ENCODE measurements at places on chromosomes 12 and 14. TPM values are rescaled to one million over a fixed set of nuclear protein-coding genes. Genes with fewer than 3 reads are reported as not detected.

GRCh38 chr12:31267966-31268365 lies 58.0 kb downstream of the SINHCAF start:
- DNase-seq, result no peak

DNA sequence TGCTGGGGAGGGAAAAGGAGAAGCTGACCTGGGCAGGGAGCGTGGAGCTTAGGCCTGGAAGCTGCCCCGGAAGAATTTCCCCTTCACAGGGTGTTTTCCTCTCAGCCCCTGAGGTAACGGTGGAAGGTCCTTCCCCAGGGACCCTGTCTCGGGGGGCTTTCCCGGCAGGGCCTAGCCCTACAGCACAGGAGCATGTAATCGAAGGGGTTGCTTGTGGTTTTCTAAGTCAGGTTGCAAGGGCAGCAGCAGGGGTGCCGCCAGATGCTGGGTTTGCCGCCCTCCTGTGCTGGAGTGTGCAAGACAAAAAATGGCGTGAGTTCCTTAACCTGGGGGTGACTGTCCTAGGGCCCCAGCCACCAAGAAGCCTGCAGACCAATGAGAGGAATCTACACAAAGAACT lies 1.6 kb upstream of the KRT74 start:
- DNase-seq, result no peak

- no peak for DNase-seq
Observed at GRCh38 chr12:124819525-124819924, 44.1 kb downstream of the SCARB1 start.

GRCh38 chr12:121238604-121239350 lies 28.8 kb downstream of the P2RX4 start:
- DNase-seq, result peak; percentile 21

GRCh38 chr12:60805364-60805763 lies 1209.5 kb downstream of the SLC16A7 start:
- no peak for DNase-seq

DNA sequence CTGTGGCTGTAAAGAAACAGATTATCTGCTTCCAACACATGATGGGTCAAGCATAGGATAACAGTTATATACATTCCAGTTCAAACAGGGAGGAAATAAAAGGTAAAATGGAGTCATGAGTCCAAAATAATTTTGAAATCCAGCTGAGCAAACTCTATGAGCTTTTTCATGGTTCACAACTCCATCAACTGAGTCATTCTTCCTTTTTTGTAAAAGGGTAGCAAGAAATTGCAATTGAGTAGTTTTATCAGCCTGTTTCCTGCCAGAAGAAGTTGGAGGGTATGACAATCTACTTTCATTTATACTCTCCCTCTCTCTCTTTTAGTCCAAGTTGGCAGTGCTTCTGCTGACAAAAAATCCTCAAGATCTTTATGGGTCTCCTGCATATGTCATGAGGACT lies 95.6 kb downstream of the CPNE8 start:
- no peak for DNase-seq

- DNase-seq, result peak; percentile 77
Observed at GRCh38 chr12:105228494-105228893, 7.5 kb downstream of the APPL2 start.

DNA sequence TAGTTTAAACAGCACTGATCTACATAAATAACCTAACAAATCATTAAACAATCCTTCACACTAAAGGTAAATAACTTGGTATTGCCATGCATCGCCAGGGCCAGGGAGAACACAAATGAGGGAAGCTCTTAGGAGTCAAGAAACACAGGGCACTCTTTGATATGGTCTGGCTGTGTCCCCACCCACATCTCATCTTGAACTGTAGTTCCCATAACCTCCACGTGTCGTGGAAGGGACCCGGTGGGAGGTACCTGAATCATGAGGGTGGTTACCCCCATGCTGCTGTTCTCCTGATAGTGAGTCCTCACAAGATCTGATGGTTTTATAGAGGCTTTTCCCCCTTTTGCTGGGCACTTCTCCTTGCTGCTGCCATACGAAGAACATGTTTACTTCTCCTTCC lies 17.3 kb downstream of the TMEM132D start:
- DNase-seq, result no peak

DNA sequence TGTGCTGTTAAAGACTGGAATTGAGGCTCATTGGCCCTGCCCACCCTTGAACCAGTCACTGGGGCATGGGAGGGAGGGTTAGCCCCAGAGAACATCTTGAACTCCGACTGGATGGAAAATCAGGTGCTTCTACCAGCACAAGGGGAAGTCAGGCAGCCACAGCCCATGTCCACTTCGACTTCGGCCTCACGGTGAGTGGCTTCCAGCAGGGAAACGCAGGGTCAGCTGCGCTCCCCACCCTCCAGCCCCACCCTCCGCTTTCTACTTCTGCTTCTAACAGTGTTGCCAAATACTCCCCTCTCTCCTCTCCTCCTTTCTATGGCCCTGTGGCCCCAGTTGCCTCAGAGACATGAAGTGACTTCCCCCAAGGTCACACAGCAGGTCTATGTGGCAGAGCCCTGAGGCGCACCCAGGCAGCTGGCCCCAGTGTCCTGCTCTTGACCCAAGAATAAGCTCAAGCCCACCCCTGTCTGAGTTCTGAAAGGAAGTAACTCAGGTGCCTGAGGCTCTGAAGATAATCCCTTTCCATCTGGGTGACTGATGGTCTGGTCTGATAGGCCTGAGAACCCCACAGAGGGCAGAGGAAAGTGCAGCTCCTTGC lies 11.9 kb upstream of the SH2B3 start:
- DNase-seq, result no peak

GRCh38 chr12:61846765-61847164 lies 413.4 kb upstream of the USP15 start:
- DNase-seq, result no peak

DNA sequence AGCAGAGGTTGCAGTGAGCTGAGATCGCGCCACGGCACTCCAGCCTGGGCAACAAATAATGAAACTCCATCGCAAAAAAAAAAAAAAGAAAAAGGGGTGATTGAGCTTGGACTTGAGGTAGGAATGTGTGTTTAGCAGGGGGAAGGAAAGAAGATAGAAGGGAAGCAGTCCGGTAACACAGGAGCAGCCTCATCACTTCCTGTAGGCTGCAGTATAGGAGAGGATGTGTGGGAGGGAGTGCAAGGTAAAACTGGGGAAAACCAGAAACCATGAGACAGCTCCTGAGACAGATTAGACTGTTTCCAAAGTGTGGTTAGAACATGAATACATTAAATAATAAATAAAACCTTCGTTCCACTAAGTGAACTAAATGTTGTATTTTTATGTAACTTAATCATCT lies 49.2 kb downstream of the FGD4 start:
- DNase-seq, result no peak

GRCh38 chr14:104925214-104925854 lies 655 bp downstream of the PLD4 start:
- DNase-seq, result no peak

DNA sequence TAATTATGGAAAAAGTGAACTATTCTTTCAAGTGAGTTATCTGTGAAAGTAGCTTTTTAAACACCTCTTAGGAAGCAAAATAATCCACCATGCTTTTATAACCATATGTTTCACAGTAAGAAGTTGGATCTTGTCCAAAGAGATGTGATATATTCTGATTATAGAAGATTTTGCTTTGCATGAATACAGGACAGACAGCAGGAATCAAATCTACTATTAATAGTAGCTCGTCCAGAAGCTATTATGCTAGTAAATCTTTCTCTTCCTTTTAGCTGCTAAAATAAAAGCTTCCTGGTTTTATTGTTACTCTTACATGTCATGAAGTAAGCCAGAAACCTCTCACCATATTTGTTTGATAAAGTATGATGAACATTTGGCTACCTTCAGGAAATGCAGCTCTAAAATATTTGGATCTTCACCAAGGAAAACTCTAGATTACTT lies 257.0 kb downstream of the IPO8 start:
- no peak for DNase-seq

GRCh38 chr12:3746758-3747157 lies 6.2 kb downstream of the CRACR2A start:
- DNase-seq, result no peak

- DNase-seq, result no peak
Observed at GRCh38 chr14:26261368-26262122, 336.3 kb downstream of the NOVA1 start.

DNA sequence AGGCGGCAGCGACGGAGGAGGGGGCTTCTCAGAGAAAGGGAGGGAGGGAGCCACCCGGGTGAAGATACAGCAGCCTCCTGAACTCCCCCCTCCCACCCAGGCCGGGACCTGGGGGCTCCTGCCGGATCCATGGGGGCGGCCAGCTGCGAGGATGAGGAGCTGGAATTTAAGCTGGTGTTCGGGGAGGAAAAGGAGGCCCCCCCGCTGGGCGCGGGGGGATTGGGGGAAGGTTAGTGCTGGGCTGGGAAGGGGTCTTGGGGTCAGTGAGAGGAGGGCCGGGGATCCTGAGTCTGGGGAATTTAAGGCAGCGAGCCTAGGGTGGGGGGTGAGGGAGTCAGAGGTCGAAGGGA lies 203 bp downstream of the NFATC4 start:
- no peak for DNase-seq

DNA sequence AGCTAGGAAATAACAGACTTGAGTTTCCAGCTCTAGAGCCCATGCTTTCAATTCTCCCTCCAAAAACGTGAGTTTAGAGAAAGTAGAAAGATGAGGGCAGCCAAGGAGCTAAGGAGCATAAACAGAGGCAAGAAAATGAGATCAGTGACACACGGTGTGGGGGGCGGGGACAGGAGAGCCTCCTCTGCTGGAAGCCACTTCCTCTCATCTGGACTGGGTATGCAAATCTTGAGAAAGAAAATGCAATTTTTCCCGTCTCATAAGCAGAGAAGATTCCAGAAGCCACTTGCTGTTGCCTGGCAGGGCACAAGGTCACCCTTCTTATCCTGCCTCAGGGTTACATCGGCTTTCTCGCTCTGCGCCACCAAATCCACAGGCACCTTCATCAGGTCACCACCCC lies 6.0 kb downstream of the OR10P1 start:
- DNase-seq, result no peak

- no peak for DNase-seq
Observed at GRCh38 chr12:84128117-84128991, 784.2 kb downstream of the SLC6A15 start.

DNA sequence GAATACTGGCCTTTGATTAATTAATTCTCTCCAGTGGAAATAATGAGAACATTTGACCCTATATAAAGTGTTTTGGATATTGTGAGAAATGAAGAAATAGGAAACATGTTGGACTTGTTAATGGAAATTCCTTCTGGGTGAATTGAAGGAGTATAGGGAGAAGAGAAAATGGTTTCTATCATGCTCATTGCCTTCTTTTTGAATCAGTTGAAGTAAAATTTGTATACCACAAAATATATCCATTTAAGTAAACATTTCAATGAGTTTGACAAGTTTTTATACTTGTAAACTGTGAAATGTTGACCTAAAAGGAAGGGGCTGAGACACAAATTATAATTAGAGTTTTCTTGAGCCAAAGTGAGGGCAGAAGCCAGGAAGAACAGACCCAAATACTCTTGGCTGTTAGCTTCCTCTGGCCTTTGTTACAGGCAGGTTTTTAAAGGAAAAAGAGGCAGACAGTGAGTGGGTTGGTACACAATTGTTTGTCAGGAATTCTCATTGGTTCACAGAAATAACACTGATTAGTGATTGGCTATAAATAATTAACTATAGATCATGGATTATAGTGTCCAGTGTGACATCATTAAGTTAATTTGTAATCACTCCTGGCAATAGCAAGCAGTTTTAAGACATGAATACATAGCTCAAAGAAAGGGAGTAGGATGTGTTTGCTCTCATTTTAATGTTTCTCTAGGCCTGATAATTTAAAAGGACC lies 826 bp downstream of the ZNF705A start:
- DNase-seq, result peak; percentile 12

DNA sequence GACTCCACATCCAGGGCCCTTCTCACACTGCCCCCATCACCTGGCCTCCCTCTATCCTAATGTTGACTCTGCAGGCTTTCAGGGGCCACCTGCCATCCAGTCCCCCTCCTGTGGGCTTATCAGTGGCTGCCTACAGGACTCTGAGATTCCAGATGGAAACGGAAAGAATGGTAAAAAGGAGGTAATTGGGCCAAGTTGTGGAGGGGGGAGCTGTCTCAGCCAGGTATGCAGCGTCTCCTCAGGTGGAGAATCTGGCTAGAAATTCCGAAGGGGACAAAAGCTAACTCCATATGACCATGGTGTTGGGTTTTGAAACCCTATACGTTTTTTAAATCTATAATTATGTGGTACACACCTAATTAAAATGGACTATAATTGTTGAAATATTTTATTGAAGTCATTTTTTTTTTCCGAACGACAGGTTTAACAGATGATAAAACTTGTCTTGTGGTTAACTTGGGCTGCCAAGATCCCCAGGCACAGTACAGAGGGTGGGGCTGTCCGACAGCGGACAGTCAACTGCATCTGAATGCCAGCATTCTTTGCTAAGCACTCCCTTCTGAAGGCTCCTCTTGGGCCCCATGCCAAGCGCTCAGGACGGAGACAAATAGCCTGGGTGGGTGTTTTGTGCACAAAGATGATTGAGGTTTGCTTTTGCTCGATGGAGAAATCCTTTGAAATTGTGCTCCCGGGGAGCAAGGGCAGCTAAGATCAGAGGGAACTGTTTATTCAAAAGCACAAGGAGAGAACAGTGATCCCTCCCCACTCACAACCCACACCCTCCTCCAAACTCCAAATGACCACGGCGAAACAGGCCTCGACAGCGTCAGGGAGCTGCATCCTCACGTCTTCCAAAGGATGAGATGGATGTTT lies 365.6 kb downstream of the BCL11B start:
- no peak for DNase-seq

DNA sequence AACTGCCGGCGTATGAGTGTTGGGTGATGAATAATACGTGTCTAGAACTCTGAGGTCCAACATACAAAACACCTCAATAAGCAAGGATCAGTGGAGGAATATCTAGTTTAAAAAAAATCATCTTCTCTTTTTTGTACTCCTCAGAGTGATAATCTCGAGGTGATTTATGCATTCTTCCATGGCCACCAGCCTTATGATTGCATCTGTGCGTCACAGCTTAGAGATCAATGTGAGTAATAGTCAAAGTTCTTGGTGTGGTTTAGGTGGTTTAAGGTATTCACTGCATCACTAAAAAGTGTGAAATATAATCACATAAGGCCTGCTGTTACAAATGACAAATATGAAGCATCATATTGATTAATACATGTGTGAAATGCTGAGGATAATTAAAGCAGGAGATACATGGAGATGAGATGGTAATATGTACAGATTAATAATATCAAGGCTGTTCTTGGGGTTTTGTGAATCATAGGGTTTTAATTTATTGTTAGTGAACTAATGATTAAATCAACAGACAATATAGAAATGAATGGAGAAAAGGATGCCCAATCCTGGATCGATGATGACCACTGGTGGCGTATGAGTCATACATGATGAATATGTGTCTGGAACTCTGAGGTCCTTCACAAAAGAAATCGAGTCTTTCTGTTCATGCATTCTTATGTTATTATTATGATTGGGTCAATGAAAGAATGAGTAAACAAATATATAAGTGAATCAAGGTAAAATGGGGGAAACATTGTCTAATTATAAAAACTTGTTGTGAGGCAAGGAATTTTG lies 68.8 kb upstream of the RTL1 start:
- DNase-seq, result no peak

Gene GARIN6
- total RNA-seq, result not detected

Gene CHST11
- 2.7 TPM for total RNA-seq

Gene REP15
- 5.4 TPM for total RNA-seq

Gene CFAP73
- total RNA-seq, result not detected

Gene MYL2
- 0.26 TPM for total RNA-seq

Gene GPRC5D
- not detected for total RNA-seq

Gene SCNN1A
- total RNA-seq, result under 0.01 TPM

Gene CNTN1
- total RNA-seq, result not detected

Gene RAD51AP1
- 14.1 TPM for total RNA-seq

Gene SRRM4
- not detected for total RNA-seq

Gene RD3L
- not detected for total RNA-seq
